ENCODE measurements at places on chromosomes 3 and 15. TPM values are rescaled to one million over a fixed set of nuclear protein-coding genes. Genes with fewer than 3 reads are reported as not detected.

Gene AP3B2
- under 0.01 TPM for total RNA-seq

Gene HRH1
- total RNA-seq: 23.1 TPM

Gene XXYLT1
- 9.8 TPM for total RNA-seq

Gene GPR15
- total RNA-seq: not detected

Gene LRRN1
- not detected for total RNA-seq

Gene ALPK3
- 0.12 TPM for total RNA-seq

Gene SNURF
- total RNA-seq: 141 TPM

All from smooth muscle cell of the coronary artery (primary cell).